Kidney tubule cell (primary cell): ENCODE measurements at places on chromosomes 1 and 21.

GRCh38 chr1:117058810-117059209 is 1.3 kb upstream of the TTF2 start:
- DNase-seq, result no peak

DNA sequence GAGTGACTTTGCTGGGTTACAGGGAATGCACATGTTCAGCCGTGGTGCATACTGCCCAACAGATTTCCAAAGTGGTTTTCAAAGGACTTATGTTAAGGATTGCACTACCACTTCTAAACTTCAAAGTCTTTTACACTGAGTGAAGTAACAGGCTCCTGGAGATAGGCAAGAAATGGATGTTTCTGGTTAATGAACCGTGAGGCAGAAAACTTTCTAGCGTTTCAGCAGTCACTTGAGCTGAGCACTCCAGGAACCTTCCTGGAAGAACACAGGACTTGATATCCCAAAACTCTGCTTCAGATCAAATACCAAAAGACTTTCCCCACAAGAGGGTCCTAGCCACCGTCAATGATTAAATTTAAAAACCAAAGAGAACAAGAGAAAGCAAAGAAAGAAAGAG is 74.3 kb upstream of the ATP1A1 start:
- DNase-seq, result peak; percentile 22

DNA sequence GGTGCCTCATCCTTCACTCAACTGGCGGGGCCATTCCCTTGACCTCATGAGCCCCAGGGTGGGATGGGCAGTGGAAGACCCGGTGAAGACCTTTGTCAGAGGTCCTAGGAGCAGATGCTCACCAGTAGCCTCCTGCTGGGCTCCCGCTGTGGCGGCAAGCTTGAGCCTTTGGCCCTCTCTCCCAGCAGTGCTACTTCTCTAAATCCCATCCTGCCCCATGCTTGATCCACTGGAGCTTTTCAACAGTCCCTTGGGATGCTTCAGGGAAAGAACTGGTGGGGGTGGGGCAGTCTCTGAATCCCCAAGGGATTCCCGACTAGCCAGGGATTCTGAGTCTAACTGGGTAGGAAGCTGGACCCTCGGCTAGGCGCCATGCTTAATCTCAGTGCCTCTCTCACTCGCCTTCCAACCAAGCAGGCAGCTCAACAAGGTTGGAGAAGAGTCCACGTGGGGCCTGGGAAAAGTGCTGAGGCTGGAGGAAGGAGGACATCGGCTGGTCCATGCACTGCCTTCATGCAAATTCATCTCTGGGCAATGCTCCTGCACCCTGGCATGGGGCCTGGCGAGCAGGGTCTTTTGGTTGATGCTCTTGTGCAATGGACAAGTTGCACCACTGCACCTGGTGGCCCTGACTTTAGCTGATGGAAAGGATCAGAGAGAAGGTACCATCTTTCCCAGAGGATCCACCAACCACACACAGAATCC is 190.3 kb downstream of the GRIK3 start:
- no peak for DNase-seq

- peak; percentile 72 for DNase-seq
Observed at GRCh38 chr1:68624233-68624632, 127.4 kb upstream of the DEPDC1 start.

- peak; percentile 5 for DNase-seq
Observed at GRCh38 chr1:90339811-90340210, 344.9 kb downstream of the ZNF326 start.

- DNase-seq, result no peak
Observed at GRCh38 chr1:205056188-205056611, 13.2 kb downstream of the CNTN2 start.

DNA sequence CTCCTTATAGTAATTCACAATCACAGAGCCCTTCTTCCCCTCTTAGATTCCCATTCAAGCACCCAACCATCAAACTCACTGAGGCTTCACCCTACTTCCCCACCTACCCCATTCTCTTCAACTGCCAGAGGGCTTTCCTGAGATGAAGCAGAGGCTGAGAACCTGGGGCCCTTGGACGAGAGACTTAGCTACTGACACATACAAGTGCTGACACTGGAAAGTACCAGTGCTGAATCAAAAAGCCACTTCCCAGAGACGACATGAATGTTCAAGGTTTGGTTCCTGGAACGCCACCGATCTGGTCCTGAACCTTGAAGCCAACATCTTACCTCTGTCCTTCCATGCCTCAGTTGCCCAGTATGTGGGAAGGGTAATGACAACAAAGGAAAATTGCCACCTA is 16.6 kb upstream of the RAP1A start:
- DNase-seq, result no peak

DNA sequence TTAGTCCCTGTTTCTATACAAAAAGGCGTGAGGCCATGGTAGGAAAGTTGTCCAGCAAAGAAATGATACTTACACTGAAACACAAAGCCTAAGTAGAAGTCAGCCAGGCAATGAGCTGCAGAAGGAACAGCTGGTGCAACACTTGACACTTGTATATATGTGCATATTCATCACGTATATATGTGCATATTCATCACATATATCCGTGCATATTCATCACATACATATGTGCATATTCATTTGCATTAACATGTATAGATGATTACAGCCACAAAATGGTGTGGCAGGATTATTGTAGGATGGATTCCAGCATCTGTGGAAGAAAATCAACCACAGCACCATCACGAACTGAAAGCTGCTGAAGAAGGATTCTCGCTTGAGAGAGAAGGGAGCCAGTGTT is 189.0 kb upstream of the RGS18 start:
- no peak for DNase-seq

- no peak for DNase-seq
Observed at GRCh38 chr1:42173961-42174735, 9.6 kb upstream of the GUCA2A start.

DNA sequence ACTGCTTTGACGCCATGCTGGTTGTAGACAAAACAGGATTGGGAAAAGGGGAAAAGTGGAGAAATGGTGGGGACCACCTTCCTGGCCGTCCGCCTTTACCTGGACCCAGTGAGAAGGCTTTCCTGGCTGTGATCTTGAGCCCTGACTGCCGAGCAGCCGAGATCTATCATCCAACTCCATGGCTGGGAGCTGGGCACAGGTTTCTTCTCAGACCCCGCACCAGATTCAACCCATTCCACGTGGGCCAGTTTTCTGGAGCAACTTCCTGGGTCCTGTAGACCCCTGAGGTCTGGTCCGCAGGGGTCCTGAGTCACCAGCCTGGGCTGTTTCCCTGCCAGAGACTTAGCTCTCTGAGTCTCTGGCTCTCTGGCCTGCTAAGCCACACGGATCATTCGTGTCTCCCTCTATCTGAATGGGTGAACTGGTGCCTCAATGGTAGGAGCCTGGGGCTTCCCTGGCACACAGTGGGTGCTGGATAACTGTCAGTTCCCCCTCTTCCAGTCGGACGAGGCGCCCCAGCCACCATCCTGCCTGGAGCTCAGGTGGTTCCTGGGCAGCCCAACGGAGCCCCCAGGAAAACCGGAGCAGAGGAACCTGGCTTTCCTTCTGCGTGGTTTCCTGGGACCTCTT is 4.5 kb upstream of the NPHP4 start:
- DNase-seq, result no peak

- DNase-seq, result peak; percentile 67
Observed at GRCh38 chr21:44789880-44790279, 11.7 kb downstream of the UBE2G2 start.

DNA sequence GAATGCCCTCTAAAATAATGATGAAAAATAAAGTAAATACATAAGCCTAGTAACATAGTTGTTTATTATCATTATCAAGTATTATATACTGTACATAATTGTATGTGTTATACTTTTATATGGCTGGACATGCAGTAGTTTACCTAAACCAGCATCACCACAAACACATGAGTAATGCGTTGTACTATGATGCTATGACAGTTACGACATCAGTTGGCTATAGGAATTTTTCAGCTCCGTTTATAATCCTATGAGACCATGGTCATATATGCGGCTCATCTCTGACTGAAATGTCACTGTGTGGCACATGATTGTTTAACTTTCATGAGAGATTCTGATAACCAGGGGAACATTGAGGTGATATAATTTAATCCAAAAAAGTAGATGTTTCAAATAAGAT is 352.1 kb downstream of the ST6GALNAC3 start:
- no peak for DNase-seq

- DNase-seq, result peak; percentile 43
Observed at GRCh38 chr21:14773777-14774345, 227.7 kb upstream of the SAMSN1 start.

- DNase-seq, result peak; percentile 7
Observed at GRCh38 chr1:114509596-114510273, 1.3 kb downstream of the TRIM33 start.

- no peak for DNase-seq
Observed at GRCh38 chr1:212638492-212639151, 30.1 kb downstream of the ATF3 start.

GRCh38 chr1:59266180-59266926 is 30.5 kb upstream of the FGGY start:
- DNase-seq, result no peak

DNA sequence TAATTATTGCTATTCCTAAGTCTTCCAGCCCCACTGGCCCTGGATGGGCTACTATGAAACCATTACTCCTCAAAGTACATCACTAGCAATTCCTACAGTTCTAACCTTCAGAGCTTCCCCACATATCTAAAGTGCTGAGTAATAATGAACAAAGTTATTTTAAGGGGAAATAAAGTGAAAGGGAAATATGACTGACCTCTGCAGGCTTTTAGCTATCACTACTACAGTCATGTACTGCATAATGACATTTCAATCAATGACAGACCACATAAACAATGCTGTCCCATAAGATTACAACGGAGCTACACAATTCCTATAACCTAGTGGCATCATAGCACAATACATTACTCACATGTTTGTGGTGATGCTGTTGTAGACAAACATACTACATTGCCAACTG is 32.5 kb upstream of the ASPM start:
- peak; percentile 50 for DNase-seq

DNA sequence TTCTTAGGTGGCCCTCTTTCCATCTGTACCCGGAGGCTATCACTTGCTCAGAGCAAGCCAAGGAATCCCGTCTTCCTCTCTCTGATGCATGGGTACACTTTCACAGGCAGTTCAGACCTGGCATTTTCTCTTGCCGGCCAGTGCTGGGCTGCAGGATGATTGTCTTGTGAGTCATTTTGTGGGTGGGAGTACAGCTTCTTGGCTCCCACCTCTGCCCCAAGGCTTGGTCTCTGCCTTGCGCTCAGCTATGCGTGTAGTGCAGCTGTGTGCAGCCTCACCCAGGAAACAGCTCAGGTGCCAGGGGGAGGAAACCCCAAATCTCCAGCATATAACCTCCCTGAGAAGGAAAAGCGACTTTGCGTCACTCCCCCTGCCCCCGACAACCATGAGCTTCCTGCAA is 3.9 kb upstream of the AJAP1 start:
- DNase-seq, result peak; percentile 97

DNA sequence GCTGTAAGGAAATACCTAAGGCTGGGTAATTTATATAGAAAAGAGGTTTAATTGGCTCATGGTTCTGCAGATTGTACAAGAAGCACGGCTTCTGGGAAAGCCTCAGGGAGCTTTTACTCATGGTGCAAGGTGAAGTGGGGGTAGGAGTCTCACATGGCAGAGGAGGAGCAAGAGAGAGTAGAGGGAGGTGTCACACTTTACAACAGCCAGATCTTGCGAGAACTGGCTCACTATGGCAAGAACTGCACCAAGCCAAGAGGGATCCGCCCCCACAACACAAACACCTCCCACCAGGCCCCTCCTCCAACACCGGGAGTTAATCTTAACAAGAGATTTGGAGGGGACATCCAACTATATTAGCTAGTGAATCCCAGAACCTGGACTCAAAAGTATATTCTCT is 135.4 kb upstream of the SOD1 start:
- no peak for DNase-seq

- DNase-seq, result no peak
Observed at GRCh38 chr1:59776960-59777852, 37.5 kb upstream of the HOOK1 start.

DNA sequence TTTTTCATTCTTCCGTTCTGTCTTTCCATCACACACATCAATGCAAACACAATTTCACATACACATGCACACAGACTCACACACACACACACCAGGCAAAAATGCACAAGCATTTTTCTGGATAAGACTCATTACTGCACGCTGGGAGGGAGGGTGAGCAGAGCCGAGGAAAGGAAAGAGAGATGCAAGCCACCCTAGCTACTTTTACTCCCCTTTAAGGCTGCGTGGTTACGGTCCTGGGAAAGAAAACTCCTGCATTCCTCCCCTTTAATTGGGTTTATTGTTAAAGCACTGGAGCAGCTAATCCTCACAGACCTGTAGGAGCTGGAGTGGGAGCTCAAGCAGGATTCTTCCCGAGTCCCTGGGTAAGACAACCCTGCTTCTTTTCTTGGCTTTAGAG is at the start of gene CAMK1G:
CAMK1G (plus strand) TSS at position 307 of the 400 bp plus-strand sequence. CDS start 11,270 bp downstream, outside the sequence.
- peak; percentile 76 for DNase-seq

DNA sequence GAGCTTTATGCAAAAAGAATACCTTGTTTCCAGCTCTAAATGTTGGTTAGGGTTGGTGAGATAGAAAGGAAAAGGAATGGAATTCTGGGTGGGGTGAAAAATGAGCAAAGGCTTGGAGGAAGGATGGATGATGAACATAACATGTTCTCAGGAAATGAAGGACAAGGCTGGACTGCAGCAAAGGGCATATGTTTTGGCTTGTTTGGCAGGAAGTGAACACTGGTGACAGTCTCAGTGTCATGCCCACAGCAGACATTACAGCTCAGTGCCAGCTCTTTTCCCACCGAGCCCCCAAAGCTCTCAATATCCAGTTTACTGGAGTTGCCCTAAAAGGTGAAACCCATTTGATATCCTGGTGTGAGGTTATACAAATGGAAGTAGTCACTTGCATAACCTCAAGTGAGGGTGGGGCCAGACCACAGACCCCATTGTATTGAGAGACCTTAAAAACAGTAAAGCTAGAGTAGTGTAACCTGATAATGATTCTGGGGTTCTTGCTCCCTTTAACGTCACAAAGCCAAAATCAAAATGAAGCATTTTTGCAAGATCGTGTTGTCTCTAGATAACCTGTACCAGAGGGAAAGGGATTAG is 270.6 kb downstream of the NFIA start:
- no peak for DNase-seq

DNA sequence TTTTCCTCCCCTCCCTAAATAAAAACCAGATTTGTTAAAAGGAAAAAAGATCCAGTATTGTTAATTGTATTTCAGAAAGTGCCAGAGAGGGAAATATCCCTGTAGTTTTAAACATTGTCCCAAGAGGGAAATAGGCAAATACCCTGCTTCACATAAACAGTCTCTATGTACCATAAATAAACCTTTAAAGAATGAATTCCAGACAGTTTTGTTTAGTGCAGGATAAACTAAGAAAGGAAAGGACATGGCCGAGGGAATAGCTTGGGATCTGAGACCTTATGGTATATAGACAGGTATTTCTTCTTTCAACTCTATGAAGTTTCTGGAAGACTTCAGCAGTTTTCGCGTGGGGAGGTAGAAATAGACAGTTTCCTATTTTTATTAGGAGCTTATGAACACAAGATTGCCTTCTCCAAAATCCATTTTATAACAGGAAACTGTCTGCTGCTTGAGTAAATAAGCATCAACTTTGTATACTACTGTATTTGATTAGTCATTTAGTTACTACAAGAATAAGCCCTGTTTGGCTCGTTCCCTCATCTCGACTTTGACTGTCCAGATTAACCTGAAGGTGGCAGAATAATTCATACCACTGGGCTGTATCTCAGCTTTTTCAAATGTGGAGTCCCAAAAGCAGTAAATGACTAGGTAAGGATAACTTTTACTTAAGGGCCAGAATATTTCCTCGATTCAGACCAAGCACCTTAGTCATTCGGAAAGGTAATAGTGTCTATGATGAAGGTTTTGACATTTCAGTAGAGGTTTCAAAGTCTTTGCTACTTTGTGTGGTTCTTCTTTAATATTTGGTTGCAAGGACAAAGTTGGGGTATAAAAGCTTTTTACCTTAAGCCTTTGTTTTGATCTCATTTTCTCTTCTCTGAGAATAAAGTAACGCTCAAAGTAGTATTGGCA is 177.5 kb downstream of the VPS13D start:
- peak; percentile 14 for DNase-seq
